ENCODE measurements at places on chromosomes 5 and 9.

- no peak for DNase-seq
Observed at GRCh38 chr9:130635721-130636647, 28.4 kb upstream of the PRDM12 start.

- no peak for DNase-seq
Observed at GRCh38 chr5:148684528-148684927, 30.2 kb upstream of the HTR4 start.

DNA sequence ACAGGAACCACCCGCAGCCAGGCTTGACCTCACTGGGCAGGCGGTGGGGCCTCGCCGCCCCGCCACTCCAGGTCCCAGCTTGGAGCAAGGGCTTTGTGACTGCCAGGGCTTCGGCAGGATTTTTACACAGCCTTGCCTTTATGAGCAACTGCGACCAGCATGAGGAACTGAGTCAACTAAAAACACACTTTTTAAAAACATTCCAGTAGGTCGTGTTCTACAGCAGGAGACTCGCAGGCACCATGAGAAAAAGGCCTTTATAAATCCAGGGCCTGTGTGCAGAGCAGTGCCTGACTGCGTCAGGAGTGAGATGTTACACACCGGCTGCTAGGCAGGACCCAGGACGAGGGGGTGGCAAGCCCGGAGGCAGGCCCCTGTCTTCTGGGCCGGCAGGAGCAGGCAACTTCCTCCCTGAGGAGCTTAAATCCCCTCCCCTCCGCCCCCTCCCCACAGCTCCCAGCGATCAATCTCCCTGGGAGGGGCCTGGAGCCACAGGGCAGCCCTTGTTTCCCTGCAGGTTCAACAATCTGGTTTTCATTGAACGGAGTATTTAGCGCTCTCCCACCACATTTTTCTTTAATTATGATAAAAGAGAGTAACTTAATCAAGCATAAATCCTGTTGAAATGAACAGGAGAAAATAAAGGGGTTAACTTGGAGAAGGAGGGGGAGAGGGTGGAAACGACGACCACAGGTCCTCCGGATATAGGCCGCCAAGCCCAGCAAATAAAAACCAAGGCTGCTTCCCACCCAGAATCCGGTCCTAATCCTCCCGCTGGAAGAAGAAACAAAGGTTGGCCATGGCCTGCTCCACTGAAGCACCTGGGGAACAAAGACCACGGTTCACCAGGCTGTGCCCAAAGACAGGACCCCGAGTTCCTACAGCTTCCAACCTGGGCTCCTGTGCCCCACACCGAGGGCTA lies 92.5 kb downstream of the ROR2 start:
- no peak for DNase-seq

GRCh38 chr5:66442951-66443445 lies 153.2 kb upstream of the MAST4 start:
- DNase-seq, result no peak

GRCh38 chr5:68066277-68066955 lies 149.1 kb upstream of the PIK3R1 start:
- no peak for DNase-seq

DNA sequence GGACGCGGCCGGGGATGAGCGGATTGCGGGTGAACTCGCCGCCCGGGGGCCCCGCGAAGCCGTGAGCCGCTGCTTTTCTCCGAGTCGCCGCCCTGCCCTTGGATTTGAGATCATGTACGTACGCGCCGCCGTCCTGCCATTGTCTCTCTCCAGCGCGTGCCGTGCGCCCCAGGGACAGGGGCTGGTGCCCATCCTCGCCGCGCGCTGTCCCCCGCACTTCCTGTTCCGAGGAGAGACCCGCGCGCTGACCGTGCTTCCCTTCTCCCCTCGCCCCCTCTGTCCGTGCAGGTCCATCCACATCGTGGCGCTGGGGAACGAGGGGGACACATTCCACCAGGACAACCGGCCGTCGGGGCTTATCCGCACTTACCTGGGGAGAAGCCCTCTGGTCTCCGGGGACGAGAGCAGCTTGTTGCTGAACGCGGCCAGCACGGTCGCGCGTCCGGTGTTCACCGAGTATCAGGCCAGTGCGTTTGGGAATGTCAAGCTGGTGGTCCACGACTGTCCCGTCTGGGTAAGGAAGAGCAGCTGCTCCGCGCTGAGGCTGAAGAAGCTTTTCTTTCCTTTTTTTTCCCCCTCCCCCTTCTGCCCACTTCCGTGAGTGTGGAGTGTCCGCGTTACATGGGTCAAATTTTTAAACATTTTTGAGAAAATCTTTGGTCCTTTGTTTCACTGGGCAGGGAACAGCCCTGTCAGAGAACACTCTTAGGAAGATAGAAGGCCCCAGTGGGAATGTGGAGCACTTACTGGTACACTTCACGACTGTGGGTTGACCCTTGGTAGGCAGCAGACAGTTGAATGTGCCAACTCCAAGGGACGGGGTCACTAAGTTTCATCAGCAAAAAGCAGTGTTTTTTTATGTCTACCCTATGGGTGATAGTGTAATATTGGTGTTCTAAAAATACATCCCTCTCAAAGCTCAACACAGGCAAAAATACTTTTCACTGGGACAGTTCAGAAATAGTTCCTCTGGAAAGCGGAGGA lies 727 bp downstream of the RHOBTB3 start:
- peak; percentile 71 for DNase-seq

DNA sequence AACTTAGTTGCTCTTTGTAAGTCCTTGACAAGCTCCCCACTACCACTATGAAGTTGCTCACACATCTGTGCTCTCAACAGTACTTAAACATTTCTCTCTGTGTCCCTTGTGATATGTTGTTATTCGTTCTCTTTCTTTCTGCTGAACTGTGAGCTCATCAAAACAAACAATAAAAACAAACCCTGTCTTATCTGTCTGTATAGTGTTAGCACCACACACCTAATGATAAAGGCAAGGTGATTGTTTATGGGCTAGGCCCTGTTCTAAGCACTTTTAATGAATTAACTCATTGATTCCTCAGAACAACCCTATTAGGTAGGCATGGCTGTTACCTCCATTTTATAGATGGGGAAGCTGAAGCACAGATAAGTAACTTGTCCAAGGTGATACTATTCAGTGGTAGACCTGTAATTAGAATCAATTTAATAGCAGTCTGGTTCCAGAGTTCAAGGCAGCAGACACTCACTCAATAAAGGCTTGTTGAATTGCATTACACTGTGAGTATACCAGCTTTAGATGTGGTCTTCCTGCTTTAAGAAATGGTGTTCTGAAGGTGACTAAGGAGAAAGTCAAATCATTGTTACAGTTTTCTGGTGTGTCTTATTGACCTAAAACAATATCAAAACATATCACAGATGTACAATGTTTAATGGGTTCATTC lies 153.6 kb upstream of the ELL2 start:
- DNase-seq, result no peak

DNA sequence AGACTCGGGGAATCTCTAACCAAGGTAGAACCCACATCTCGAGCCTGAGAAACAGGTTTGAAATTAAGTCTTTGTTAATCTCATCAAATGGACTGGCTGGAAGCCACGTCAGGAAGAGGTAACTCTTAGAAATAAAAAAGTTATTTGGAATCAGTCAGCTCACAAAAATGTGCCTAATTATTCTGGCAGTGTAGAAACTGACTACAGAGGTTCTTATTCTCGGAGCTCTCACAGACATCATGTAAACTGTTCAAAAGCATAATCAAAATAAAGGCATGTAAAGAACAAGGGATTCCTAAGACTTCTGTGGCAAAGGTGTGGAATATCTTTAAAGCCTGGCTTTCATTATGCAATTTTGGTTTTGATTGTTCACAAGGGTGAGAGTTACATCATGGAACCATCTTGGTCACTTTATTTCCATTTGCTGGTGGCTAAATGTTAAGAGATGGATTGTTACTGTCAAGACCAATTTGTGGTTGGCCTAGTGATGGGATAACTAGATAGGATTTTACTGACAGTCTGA lies 85.1 kb downstream of the OTULIN start:
- DNase-seq, result no peak

- DNase-seq, result no peak
Observed at GRCh38 chr5:3317051-3317795, 278.4 kb upstream of the IRX1 start.

- DNase-seq, result no peak
Observed at GRCh38 chr5:177444106-177445051, 2.2 kb upstream of the PRR7 start.

Measured in hematopoietic multipotent progenitor cell treated with erythropoietin and hydrocortisone succinate and interleukin-3 and kit ligand, for 4 days (in vitro differentiated cells).